ENCODE measurements at places on chromosomes 5 and 9.

DNA sequence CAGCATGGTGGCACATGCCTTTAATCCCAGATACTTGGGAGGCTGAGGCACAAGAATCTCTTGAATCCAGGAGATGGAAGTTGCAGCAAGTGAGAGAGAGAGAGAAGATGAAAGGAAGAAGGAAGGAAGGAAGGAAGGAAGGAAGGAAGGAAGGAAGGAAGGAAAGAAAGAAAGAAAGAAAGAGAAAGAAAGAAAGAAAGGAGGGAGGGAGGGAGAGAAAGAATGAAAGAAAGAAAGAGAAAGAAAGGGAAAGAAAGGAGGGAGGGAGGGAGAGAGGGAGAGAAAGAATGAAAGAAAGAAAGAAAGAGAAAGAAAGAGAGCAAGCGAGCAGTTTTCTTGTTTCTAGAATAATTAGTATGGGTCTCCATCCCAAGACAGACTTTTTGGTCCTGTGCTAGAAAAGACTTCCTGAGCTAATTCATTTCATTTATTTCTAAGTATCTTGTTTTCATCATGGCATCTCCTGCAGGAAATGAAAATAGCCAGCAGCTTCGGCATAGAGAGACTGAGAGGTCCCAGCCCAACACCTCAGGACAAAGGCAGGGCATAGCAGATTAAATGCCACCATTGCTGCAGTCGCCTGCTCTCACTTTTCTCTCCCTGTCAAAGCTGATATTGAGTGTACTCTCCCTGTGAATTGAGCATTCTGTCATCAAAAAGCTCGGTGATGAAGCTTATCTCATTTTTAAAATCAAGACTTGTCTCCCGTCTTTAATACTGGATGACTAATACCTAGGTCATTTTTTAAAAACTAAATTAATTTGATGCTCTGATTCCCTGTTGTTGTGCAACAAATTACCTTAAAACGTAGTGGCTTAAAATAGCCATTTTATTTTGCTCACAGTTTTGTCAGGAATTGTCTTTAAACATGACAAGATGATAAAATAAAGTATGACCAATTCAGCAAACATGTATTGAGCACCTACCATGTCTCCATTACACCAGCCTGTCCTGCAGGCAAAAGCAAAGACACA is 91.8 kb upstream of the ADRA1B start:
- no peak for DNase-seq

- no peak for DNase-seq
Measured at GRCh38 chr9:116219686-116220085, 66.1 kb downstream of the PAPPA start.

GRCh38 chr5:74295676-74296075 is 344.9 kb downstream of the ENC1 start:
- DNase-seq, result no peak

DNA sequence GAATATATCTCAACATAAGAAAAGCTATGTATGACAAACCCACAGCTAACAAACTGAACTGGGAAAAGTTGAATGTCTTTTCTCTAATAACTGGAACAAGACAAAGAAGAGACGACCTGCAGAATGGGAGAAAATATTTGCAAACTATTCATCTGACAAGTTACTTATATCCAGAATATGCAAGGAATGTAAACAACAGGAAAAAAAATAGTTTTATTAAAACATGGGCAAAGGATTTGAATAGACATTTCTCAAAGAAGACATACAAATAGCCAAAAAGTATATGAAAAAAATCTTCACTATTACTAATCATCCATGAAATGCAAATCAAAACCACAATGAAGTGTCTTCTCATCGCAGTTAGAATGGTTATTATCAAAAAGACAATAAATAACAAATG is 181.7 kb upstream of the TLX3 start:
- DNase-seq, result no peak

DNA sequence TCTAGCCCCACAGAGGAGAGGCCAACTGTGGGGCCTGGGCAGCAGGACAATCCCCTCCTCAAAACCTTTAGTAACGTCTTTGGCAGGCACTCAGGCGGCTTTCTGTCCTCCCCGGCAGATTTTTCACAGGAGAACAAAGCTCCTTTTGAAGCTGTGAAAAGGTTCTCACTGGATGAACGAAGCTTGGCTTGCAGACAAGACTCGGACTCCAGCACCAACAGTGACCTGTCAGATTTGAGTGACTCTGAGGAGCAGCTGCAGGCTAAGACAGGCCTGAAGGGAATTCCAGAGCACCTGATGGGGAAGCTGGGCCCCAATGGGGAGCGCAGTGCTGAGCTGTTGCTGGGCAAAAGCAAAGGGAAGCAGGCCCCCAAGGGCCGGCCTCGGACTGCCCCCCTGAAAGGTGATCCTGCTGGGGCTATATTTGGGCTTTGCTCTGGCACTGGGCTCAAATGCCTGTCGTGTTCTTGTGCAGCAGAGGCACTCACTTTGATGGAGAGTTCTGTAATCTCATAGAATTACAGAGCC is 39.4 kb downstream of the KDM3B start:
- no peak for DNase-seq

Data from iPS-NIHi11 (cell line).